ENCODE measurements at places on chromosomes 1 and 21.
A peak's percentile ranks its signal among the peaks of the same experiment; 100 is the strongest.

DNA sequence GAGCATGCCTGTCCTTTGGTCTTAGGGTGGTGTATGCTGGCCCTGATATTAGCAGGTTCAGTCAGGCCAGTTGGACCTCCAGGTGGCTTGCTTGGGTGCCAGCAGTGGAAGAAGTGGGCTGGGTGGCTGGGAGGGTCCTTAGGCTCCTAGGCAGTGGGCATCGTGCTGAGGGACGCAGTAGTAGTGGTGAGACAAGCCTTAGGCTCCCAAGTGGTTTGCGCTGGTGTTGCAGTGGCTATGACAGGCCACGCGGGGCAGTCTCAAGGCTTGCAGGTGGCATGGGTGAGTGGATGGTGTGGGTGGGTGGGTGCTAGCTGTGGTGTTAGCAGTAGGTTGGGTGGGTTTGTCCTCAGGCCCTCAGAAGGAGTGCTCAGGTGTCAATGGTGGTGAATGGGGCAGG lies 162.3 kb downstream of the FMN2 start:
- DNase-seq, result no peak

DNA sequence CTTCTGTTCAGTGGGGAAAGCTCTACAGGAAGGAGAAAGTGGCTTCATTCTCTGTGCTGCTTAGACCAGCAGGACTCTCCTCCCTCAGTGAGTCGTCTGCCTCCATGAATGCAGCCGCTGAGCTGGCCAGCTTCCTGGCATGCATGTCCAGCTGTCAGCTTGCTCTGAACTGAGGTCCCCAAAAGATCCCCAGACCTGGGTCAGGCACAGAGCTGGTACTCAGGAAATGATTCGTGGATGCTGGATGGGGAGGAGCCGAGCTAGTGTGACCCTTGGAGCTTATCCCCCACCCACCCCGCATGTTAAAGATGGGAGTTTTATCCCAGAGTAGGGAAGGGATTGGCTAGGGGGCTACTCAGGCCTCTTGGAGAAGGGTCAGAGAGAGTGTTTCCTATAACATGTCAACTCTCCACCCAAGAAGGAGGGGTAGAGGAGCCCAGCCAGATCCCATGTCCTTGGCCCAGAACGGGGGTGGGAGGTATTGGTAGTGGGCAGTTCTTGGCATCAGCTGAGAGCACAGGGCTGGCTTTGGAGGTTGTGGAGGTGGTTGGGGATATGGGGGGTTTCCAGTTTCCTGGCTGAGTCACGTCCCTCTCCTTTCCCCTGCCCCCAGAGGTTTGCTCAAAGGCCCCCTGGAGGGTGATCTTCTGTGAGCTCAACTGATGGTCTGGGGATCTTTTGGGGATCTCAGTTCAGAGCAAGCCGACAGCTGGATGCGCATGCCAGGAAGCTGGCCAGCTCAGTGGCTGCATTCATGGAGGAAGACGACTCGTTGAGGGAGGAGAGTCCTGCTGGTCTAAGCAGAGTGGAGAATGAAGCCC lies 110.1 kb downstream of the FOXD2 start:
- DNase-seq, result no peak

DNA sequence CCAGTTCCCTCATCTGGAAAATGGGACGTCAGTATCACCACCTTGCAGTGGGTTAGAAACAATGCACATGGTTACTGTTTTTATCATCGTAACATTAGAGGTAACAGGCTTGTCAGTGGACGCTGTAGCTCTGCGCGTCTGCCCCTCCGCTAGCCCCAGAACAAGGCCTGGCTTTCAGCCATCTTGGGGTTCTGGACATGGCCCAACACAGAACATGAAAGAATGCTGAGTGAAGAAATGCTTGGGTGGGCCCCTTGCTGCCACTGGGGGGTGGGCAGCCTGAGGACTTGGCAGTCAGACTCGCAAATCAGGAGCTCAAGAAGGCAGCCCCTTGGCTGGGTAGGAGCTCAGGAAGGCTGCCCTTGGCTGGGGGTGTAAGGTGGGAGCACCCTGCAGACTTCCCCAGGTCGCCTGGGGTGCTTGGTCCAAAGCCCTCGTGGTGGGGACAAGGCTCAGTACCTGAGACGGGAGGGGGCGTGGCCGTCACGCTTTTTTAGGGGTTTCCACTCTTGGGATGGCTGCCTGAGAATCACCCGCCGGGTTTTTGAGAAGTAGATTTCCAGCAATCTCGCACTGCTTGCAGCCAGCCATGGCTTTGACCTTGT lies 51.7 kb downstream of the SLC37A1 start:
- peak; percentile 27 for DNase-seq

GRCh38 chr1:153346077-153346723 lies 2.4 kb downstream of the PGLYRP4 start:
- no peak for DNase-seq

DNA sequence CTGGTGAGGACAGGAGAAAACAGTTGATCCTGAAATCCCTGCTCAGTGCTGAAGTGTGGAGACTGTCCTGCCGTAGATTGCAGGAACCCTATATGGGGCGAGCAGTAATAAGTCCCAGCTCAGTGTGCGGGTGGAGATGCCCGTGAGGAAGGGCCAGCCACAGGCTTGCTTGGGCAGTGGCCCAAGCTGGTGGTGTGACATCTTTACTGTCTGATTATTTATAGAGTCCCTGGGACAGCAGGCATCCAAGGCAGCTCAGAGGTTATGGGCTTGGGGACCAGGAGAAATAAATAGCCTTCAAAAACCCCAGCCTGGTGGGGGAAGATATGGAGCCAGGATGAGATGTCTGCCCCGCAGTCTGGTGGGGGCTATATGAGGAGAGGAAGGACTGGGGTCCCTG lies 170.7 kb upstream of the POU3F1 start:
- DNase-seq, result no peak

GRCh38 chr1:53545663-53546408 lies 86.6 kb downstream of the DMRTB1 start:
- peak; percentile 25 for DNase-seq

DNA sequence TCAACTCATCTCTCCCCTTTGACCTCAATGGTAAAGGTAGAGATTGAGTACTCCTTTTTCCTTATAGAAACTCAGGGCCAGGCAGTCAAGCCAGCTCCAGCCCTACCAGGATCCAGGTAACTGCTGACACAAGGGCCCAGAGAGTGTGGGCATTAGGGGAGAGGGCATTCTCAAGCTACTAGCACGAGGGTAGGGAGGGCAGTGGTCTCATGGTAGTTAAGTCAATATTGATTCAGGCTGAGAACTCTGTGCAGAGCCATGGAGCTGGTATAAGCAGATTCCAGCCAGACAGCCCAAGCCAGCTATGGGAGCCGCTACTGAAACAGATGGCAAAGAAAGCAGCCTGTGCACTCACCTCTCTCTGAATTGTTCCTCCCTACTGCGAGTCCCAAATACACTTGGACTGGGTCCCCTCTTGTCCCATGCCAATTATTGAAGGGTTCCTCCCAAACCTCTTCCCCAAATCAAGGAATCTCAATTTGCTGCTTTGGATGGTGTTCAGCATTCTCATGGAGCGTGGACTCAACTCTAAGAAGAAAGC lies 2.8 kb downstream of the PI4KB start:
- DNase-seq, result no peak

- DNase-seq, result no peak
Observed at GRCh38 chr1:203506858-203507626, 13.1 kb downstream of the OPTC start.

DNA sequence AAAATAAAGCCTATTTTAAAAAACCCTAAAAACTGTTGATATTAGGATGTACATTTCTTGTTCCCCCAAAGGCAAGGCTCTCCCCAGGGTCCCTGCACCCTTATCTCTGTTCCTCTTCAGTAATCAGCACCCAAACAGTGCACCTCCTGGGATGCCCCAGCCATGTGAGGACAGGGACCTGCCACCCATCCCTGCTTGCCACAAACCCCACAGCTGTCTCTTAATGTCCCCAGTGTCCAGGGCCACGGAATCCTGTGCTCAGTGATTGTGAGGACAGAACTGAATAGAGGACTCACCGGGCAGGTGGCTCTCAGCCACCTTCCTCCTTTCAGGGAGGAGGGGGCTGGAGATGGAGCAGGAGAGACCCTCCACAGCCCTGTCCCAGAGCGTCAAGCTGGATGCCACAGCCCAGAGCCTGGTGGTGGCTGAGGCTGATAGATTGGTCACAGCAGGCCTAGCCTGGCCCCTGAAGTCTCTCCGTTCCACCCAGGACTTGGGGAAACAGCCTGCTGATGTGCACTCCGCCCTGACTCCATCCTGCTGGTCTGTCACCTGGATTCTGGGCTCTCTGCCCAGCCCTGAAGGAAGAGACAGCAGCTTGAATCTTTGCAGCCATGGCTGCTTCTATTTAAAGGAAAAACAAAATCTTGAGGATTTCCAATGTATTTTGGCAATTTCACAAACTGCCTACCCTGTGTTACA lies 23.1 kb downstream of the RNF187 start:
- DNase-seq, result peak; percentile 20

Data from activated T-cell treated with anti-CD3 and anti-CD28 coated beads, Interleukin-2, amount 50 U/mL, for 24 hours (primary cell).